GM10248 (cell line): ENCODE measurements at places on chromosomes 3 and 15.

DNA sequence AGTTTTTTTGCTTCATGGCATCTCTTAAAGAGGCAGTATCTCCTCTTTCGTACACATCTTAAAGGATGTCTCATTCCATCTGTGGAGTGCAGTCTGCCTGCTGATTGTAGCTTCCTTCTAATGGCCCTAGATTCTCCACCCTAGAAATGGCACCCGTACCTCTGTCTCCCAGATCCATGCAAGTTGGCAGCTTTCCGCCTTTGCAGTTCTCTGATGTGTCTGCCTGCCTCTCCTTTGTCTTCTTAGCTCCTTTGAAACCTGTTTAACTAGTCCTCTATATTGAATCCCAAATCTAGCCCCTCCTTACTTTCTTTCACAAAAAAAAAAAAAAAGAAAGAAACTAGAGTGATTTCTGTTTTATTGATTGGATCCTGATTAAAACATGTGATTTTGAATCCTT, 1025.0 kb downstream of the ZPLD1 start:
- no peak for DNase-seq

GRCh38 chr3:16467393-16467792, 46.1 kb downstream of the RFTN1 start:
- DNase-seq, result peak; percentile 67

DNA sequence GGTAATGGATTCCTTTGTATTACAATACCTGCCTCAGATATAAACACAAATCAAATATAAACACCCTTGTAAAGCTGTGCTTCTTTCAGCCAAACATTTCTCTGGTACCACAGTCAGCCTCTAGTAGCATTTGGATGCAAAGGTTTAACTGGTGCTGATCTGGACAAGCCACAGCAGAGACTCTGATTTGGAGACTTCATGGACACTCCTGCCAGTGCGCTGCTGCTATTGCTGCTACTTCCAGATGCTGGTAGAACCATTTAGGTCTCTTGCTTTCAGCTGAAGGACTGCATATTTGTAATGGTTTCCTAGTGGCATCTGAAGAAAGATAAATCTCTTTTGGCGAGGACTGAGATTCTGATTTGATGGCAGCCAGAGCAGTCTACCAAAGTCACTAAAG, 36.9 kb downstream of the NCK1 start:
- no peak for DNase-seq

- DNase-seq, result no peak
Measured at GRCh38 chr15:41025393-41025792, 72.1 kb downstream of the CHAC1 start.

DNA sequence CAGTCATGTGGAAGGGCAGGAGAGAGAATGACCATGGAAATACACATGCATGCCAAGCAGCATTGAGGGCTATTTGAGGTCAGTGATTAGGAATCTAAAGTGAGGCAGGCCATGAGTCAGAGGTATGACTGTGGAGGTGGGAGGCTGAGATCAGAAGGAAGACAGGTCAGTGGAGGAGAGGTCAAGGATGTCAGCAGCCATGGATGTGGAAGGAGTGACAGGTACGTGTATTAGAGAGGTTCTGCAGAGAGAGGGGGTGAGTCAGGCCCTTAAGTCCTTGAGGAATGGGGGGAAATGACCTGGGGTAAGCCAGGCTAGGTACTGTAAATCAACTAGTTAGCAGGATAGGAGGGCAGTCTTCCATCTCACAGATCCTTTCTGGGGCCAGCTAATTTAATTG, 166.6 kb downstream of the ANO10 start:
- no peak for DNase-seq

- DNase-seq, result no peak
Measured at GRCh38 chr15:64530472-64530871, 70.1 kb downstream of the ZNF609 start.

GRCh38 chr3:183259087-183259486, 6.0 kb downstream of the B3GNT5 start:
- DNase-seq, result no peak

DNA sequence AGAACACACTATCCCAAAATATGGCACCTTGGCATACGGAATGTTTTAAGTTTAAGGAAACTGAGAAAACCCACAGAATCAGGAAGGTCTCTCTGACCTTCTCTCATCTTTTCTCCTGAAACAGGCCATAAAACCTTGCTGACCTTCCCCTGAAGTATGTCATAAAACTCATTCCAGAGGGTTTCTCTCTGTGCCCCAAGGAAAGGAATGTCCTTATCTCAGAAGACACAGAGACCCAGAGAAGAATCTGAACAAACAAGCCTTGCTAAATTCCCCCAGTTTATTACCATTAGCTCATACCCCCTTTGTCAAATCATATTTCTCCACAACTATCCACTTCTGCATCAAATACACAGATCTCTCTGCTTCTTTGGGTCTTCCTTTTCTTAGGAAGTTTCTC, 603.1 kb downstream of the MCTP2 start:
- DNase-seq, result no peak

DNA sequence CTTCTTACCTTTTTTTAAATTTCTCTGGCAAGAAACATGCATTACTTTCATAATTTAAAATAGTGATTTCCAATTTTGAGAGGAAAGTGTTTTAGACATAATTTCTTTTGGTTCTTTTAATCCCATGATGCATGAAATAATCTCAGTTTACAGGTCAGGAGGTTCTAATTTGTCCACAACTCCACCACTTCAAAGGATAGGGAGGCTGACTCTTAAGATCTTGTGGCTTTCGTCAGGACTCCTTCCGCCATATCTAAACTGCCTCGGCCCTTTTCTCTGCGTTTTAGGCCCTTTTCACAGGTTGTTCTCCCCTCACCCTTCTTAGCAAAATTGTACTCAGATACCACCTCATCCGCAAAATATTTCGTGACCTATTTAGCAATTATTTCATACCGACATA, 8.0 kb downstream of the DYNC1LI1 start:
- DNase-seq, result no peak

GRCh38 chr3:184348057-184348382, 10.6 kb downstream of the FAM131A start:
- DNase-seq, result no peak

GRCh38 chr3:37145611-37146010, 28.8 kb downstream of the LRRFIP2 start:
- no peak for DNase-seq

GRCh38 chr3:21654662-21655061, 96.3 kb downstream of the ZNF385D start:
- no peak for DNase-seq

GRCh38 chr3:166118049-166118448, 280.8 kb upstream of the BCHE start:
- no peak for DNase-seq

DNA sequence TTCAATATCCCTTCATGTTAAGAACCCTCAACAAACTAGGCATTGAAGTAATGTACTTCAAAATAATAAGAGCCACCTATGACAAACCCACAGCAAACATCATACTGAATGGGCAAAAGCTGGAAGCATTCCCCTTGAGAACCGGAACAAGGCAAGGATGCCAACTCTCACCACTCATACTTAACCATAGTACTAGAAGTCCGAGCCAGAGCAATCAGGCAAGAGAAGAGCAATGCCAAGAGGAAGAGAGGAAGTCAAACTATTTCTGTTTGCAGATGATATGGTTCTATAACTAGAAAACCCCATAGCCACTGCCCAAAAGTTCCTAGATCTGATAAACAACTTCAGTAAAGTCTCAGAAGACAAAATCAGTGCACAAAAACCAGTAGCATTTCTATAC, 161.9 kb downstream of the UBE2E2 start:
- DNase-seq, result no peak

GRCh38 chr3:184158404-184158803, 3.2 kb downstream of the DVL3 start:
- no peak for DNase-seq

- no peak for DNase-seq
Measured at GRCh38 chr15:77975332-77976094, 102.0 kb downstream of the TBC1D2B start.

GRCh38 chr3:15116032-15116669, 17.2 kb upstream of the RBSN start:
- no peak for DNase-seq

GRCh38 chr3:103170651-103171050, 735.8 kb downstream of the ZPLD1 start:
- DNase-seq, result no peak

- DNase-seq, result no peak
Measured at GRCh38 chr3:125152951-125153350, 59.6 kb downstream of the SLC12A8 start.

DNA sequence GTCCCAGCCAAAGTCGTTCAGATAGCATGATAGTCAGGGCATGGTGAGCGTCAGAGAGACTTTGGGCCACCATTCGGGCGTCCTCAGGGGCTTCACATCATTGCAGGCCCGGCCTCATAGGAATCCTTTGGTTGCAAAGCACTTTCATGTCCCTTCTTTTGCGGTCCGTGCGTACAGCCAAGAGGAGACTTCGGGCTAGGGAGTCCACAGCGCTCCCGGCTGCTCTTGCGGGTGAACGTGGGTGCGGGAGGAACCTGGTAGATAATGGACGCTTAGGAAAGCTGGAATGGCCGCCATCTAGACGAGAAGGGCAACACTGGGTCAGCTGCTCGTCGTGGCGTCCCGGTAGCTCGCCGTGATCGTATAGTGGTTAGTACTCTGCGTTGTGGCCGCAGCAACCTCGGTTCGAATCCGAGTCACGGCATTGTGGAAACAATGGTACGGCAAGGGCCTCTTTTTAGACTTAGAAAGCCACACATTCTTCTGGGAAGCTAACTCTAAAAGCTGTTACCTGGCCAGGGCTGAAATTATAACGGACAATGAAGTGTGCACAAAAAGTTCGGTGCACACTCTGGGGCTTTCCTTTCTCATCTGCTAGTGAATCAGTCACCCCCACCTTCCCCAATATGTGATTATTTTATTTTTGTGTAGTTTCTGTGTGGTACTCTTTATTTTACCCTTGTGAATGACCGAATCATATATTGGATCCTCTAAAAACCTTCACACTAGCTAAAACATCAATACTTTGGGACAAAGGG, 13.2 kb upstream of the SHF start:
- no peak for DNase-seq

DNA sequence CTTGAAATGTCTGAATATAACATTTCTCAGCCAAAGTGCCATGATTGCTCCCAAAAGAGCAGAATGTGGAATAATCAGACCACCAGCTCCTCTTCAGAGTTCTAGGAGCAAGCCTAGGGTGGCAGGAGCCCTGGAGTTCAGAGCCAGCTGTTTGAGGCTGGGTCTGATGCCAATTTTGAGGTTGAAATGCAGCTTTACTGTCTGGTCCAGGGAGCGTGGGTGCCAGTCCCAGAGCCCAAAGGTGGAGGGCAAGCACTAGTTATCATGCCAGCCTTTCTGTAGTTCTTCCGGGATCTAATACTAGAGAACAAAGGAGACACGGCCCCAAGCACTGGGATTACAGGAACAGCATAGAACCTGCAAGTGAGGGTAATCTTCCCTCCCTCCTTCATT, 69.3 kb downstream of the TNFAIP8L3 start:
- DNase-seq, result no peak

- no peak for DNase-seq
Measured at GRCh38 chr3:188513662-188514328, 359.8 kb downstream of the LPP start.

GRCh38 chr3:39344746-39345344, 15.3 kb downstream of the CCR8 start:
- DNase-seq, result no peak

DNA sequence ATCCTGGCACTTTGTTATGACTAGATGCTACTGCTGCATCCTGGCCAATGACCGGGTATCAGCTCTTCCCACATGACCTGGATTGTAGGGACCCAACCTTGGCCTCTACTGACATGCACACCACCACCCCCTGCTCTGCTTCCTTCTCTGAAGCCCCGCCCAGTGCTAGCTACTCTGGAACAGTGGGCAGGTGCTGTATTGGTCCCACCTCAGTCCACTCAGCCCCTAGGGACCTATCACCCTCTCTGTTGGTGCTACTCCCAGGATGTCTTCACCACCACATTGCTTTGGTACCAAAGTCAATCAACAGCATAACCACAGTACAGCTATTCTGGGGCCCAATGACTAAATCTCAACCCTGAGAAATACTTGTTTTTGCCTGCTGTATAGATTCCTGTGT, 170.2 kb upstream of the PRICKLE2 start:
- no peak for DNase-seq

DNA sequence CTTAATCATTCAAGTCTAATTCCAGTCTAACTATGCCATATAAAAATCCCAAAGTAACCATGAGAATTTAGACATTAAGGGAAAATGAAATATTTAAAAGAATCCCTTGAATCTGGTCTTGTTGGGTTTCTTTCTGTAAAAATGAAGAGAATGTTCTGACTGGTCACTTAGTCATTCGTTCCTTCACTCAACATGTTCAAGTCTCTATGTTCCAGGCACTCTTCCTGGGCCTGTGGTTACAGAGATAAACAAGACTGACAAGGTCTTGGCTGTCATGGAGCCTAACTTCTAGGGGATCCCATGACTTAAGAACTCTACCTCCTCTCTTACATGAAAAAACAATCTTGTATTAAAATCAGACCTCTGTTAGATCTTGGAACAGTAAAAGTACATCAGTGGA, 638.6 kb upstream of the TBL1XR1 start:
- DNase-seq, result no peak

DNA sequence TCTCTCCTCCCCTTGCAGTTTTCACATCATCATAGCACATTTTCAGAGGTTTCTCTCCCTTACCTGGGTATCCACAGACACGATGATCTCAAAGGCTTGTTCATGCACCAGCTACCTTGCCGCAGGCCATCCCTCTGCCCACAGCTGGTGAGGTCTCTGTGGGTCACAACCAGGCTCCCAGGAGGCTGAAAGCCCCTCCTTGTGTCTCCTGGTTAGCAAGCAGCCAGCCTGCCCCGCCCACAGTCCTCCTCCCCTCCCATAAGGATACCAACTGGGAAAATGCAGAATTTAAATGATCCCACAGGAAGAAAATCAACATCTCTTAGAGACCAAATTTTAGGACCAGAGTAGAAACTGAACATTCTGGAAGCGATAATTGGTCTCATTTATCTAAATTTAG, 213.5 kb upstream of the PPP2R3A start:
- no peak for DNase-seq

DNA sequence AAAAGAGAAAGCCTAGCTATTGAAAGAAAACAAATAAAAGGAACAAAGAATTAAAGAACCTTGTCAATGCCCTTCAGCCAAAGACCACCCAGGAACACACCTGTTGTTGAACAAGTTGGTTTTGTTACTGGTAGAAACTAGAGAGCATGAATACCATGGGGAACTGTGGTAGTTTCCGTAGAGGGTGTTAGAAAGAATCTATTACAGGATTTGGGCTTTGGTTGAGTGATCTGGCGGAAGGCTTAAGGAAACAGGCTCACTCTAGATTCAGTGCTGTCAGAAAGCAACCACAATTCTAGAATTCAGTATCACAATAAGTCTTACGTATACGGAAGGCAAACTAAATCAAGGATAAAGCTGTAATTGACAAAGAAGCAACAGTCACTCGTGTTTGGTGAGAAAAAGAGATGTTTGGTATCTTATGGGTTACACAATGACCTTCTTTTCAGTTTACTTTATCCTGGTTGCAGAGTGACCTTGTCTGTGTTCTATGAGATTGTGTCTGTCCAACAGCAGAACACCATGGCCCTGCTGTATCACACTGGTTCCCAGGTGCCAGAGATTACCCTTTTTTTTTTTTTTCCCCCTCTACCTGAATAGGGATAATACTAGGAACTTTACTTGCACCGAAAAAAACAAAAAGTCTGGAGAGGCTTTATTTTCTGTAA, 265.9 kb downstream of the SHQ1 start:
- DNase-seq, result peak; percentile 62
